Germinal center (tissue), 1 donor: ENCODE measurements at places on chromosomes 2 and 18.

DNA sequence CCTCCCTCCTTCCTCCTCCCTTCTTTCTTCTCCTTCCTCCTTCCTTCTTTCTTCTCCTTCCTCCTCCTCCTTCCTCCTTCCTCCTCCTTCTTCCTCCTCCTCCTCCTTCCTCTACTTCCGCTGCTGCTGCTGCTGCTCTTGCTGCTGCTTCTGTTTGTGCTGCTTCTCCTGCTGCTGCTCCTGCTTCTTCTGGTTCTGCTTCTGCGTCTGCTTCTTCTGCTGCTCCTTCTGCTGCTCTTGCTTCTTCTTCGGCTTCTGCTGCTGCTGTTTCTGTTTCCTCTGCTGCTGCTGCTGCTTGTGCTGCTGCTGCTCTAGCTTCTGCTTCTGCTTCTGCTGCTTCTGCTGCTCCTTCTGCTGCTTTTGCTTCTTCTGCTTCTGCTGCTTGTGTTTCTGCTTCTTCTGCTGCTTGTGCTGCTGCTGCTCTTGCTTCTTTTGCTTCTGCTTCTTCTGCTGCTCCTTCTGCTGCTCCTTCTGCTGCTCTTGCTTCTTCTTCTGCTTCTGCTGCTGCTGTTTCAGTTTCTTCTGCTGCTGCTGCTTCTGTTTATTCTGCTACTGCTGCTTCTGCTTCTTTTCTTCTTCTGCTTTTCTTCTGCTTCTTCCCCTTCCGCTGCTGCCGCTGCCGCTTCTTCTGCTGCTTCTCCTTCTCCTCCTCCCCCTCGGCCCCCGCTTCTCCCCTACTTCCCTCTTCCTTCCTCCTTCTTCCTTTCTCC is 8.6 kb downstream of the SNRNP27 start:
- DNase-seq = peak; percentile 18

GRCh38 chr18:53935803-53936202 is 288.7 kb downstream of the MBD2 start:
- DNase-seq = no peak

- no peak for DNase-seq
These were observed 6.6 kb upstream of the DNAH7 start for GRCh38 chr2:196075196-196075595.

GRCh38 chr18:8615397-8616027 is 6.3 kb downstream of the RAB12 start:
- DNase-seq = no peak

DNA sequence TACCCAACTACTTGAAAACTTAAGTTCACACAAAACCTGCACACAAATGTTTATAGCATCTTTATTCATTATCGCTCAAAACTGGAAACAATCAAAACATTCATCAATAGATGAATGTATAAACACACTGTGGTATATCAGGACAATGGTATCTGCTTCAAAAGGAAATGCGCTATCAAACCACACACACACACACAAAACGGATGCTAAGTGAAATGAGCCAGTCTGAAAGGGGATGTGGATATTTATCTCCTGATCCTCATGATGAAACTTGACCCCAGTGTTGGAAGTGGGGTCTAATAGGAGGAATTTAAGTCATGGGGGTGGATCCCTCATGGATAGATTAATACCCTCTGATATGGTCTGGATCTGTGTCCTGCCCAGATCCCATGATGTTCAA is 22.0 kb downstream of the PDCL3 start:
- DNase-seq = no peak

DNA sequence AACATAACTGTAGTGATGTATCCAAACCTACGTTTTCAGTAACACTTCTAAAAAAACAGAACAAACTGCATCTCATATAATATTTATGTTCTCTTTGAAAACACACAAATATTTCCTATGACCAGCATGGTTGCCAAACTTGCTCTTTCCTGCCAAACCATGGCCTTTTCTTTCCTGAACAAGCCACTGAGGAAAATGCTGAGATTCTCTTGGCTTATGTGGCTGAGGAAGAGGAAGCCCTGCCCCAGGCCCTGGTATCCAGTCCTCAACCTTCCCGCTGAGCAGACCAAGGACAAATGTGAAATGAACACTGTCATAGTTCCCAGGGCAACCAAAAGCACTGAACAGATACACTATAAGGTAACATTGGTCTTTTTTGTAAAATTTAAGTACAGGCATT is 35.9 kb upstream of the NARS1 start:
- no peak for DNase-seq
